Thoracic aorta (tissue), 2 donors: ENCODE measurements at places on chromosomes 7 and 10. TPM values are rescaled to one million over a fixed set of nuclear protein-coding genes. Genes with fewer than 3 reads are reported as not detected.

DNA sequence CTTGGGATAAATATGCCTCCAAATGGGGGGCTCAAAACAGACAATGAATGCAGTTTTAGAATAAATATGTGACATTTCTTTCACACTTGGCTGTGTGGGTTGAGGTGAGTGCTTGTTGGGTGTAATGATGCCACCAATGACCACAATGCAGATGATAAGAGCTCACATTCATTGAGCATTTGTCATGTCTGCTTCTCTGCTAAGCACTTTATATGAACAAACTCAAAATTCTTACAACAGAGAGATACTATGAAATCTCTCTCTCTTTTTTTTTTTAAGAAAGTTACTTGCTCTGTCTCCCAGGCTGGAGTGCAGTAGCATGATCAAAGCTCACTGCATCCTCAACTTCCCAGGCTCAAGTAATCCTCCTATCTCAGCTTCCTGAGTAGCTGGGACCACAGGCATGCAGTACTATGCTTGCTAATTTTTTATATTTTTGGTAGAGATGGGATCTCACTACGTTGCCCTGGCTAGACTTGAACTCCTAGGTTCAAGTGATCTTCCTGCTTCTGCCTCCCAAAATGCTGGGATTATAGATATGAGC is 185.4 kb downstream of the JCAD start:
- H3K36me3 ChIP-seq, result no peaks in the 10 kb centered on the region
- no peak for DNase-seq
- H3K4me1 ChIP-seq, result peaks cover 11% of the 10 kb centered on the region
- H3K4me3 ChIP-seq, result no peak overlapping the region

DNA sequence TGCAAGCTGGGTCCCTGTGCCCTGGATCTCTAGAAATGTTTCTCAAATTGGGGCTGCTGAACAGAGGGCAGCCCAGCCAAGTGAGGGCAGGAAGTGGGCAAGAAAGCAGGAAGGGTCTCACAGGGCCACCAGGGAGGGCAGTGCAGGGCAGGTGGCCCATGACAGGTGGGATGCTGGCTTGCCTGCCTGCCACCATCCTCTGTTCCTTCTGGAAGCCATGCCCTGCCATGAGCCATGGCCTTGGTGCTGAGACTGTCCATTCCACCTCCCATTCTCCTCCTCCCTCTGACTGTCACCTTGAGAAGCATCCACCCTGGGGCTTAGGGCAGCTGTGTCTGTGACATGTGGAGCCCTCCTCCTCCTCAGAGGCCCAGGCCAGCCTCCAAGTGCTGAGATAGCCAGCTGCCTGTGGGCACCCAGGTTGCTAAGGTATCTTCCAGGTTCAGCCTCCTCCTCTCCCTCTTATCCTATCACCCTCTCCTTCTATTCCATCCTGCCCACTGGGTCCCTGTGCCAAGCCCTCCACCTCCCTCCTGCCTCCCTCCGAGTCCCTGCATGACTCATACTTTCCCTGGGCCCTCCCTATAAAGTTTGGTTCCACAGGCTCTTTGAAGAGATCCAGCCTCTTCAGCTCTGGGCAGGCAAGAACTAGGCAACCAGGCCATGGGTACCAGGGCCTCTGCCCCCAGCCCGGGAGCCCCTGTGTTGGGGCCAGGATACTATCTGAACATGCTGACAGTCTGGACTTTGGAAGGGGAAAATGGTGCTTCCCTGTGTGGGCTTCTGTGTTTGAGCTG is 1.3 kb downstream of the VSIR start:
- H3K4me1 ChIP-seq, result peaks cover 50% of the 10 kb centered on the region
- peak overlapping the region; percentile 98 for H3K27ac ChIP-seq
- H3K36me3 ChIP-seq, result no peaks in the 10 kb centered on the region

DNA sequence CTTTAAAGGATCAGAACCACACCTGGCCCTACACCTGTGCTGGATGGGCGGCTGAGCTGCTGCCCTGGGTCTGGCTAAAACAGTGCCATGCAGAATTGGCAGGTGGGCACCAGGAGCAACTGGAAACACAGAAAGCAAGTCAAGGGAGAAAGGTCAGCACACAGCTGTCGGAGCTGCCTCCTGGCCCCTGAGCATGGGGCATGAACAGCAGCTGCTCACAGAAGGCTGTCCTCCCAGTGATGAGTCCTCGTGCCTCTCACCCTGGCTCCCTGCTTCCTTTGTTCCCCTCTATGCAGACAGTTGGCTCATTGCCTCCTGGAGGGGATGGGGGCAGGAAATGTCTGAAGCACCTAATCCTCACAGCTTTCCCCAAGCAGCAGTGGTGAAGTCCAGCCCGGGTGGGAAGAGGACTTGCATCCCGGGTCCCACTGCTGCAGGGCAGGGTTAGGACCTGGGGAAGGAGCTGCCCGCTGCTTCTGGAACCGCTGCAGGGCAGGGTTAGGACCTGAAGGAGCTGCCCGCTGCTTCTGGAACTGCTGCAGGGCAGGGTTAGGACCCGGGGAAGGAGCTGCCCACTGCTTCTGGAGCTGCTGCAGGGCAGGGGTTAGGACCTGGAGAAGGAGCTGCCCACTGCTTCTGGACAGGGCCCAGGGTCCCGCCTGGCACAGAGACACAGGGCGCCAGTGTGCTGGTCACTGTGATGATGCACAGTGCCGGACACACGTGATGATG is 37.3 kb downstream of the VIPR2 start:
- H3K27me3 ChIP-seq, result no peaks in the 10 kb centered on the region
- no peak for DNase-seq
- H3K27ac ChIP-seq, result peak overlapping the region; percentile 57
- H3K36me3 ChIP-seq, result no peaks in the 10 kb centered on the region
- H3K4me3 ChIP-seq, result no peak overlapping the region

PPP1R3C gene
- total RNA-seq, result 241 TPM

DNA sequence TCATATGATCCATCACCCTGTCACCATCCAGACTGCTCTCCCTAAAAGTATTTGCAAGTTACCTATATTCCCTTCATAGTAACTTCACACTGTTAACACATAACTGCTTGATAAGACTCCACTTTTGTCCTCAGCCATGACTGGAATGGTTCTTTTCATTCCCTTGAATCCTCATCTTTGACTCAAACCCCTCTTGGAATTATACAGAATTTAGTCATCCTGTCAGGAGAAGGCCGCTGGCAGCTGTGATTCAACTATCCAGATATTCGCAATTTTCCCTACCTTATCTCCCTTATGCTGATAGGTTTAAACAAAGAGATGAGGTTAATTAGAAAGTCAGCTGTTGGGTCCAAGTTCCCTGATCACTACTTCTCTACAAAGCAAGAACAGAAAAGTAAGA is 143.0 kb upstream of the HPS1 start:
- no peak overlapping the region for H3K4me3 ChIP-seq
- H3K27me3 ChIP-seq, result no peaks in the 10 kb centered on the region
- H3K27ac ChIP-seq, result no peak overlapping the region

DNA sequence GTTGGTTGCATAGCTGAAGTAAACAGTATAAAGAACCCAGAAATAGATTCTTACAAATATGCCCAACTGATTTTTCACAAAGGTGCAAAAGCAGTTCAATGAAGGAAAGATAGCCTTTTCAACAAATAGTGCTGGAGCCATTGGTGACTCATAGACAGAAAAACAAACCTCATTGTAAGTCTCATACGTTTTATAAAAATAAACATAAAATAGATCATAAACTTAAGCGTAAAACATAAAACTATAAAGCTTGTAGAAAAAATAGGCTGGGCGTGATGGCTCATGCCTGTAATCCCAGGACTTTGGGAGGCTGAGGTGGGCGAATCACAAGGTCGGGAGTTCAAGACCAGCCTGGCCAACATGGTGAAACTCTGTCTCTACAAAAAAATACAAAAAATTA is 318.8 kb upstream of the IGFBP3 start:
- H3K4me3 ChIP-seq, result no peak overlapping the region
- H3K27me3 ChIP-seq, result no peaks in the 10 kb centered on the region
- no peak for DNase-seq
- H3K36me3 ChIP-seq, result no peaks in the 10 kb centered on the region
- H3K27ac ChIP-seq, result no peak overlapping the region
- no peaks in the 10 kb centered on the region for H3K4me1 ChIP-seq

VIPR2 gene
- total RNA-seq, result 18.3 TPM

CD36 gene
- 68.6 TPM for total RNA-seq

GRCh38 chr7:30814700-30815387 is 43.6 kb downstream of the MINDY4 start:
- H3K4me1 ChIP-seq, result peaks cover 68% of the 10 kb centered on the region
- no peaks in the 10 kb centered on the region for H3K27me3 ChIP-seq
- peak; percentile 39 for DNase-seq
- no peak overlapping the region for H3K4me3 ChIP-seq
- no peaks in the 10 kb centered on the region for H3K36me3 ChIP-seq

- no peaks in the 10 kb centered on the region for H3K36me3 ChIP-seq
- no peak overlapping the region for H3K4me3 ChIP-seq
- no peaks in the 10 kb centered on the region for H3K4me1 ChIP-seq
Observed at GRCh38 chr10:16643502-16643901, 121.8 kb upstream of the C1QL3 start.

DNA sequence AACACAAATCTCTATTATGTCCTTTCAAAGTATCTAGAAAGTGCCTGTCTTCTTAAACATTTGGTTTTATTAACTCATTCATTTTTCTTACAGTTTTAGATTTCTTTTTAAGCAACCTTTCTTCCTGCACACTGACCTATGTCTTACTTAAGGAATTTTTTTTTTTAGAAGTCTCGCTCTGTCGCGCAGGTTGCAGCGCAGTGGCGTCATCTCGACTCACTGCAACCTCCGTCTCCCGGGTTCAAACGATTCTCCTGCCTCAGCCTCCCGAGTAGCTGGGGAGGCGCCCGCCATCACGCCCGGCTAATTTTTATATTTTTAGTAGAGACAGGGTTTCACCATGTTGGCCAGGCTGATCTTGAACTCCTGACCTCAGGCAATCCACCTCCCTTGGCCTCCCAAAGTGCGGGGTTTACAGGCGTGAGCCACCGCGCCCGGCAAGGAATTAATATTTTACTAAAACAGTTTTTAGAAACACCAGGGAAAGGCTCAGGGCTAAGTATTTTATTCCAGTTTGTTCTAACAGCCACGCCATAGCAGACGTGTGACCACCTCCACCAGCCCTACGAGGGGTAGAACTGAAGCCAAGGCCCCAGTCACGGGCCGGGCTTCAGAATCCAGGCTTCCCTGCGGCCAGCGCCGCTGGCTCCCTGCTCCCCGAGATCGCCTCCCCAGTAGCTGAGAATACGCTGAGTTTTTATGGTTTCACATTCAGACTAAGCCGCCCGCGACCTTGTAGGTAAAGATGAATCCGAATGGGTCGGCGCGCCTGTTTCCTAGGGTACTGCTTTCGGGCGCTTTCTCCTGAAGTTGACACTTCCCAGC is 941 bp upstream of the LUC7L2 start:
- H3K4me1 ChIP-seq, result peaks cover 23% of the 10 kb centered on the region
- peak overlapping the region; percentile 99 for H3K4me3 ChIP-seq
- H3K36me3 ChIP-seq, result no peaks in the 10 kb centered on the region
- no peak for DNase-seq
- H3K27me3 ChIP-seq, result no peaks in the 10 kb centered on the region

DNA sequence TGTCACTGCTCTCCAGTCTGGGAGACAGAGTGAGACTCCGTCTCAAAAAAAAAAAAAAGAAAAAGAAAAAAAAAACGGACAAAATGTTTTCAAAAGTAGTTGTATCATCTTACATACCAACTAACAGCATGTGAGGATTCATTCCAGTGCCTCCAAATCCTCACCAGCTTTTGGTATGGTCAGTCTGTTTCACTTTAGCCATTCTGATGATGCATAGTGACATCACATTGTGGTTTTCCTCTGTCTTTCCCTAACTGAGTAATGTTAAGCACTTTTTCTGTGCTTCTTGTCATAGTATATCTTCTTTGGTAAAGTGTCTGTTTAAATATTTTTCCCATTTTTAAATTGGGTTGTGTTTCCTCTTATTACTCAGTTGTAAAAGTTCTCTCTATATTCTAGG is 251.4 kb upstream of the CTBP2 start:
- H3K27ac ChIP-seq, result no peak overlapping the region
- no peaks in the 10 kb centered on the region for H3K4me1 ChIP-seq
- H3K36me3 ChIP-seq, result no peaks in the 10 kb centered on the region

GRCh38 chr10:129552119-129552518 is 85.1 kb downstream of the MGMT start:
- peaks cover 3% of the 10 kb centered on the region for H3K36me3 ChIP-seq
- H3K4me1 ChIP-seq, result no peaks in the 10 kb centered on the region

- H3K27ac ChIP-seq, result peak overlapping the region; percentile 4
- H3K4me3 ChIP-seq, result no peak overlapping the region
- no peaks in the 10 kb centered on the region for H3K27me3 ChIP-seq
- peaks cover 12% of the 10 kb centered on the region for H3K4me1 ChIP-seq
- DNase-seq, result no peak
- H3K36me3 ChIP-seq, result no peaks in the 10 kb centered on the region
Observed at GRCh38 chr7:5661942-5662341, 119.5 kb downstream of the RNF216 start.

DNA sequence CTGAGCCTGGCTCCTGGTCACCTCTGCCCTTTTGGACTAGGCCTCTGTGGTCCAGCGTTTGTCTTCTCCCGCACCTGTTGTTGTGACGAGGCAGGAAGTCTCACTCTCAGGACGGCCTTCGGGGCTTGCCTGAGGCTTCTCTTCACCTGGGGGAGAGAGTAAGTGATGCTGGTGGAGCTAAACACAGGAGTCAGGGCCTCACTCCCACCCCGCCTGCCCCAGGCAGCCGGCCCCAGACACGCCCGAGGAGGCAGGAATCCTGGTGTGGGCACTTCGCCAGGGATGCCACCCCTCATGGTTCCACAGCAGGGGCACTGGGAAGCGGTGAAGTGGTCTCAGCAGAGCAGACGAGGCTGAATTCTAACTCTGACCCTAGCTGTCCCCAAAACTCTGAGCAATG is 42.4 kb downstream of the IL2RA start:
- no peak overlapping the region for H3K27ac ChIP-seq
- H3K4me1 ChIP-seq, result peaks cover 5% of the 10 kb centered on the region
- no peaks in the 10 kb centered on the region for H3K27me3 ChIP-seq
- H3K4me3 ChIP-seq, result no peak overlapping the region
- no peaks in the 10 kb centered on the region for H3K36me3 ChIP-seq
